ENCODE measurements at places on chromosomes 12 and 14.

DNA sequence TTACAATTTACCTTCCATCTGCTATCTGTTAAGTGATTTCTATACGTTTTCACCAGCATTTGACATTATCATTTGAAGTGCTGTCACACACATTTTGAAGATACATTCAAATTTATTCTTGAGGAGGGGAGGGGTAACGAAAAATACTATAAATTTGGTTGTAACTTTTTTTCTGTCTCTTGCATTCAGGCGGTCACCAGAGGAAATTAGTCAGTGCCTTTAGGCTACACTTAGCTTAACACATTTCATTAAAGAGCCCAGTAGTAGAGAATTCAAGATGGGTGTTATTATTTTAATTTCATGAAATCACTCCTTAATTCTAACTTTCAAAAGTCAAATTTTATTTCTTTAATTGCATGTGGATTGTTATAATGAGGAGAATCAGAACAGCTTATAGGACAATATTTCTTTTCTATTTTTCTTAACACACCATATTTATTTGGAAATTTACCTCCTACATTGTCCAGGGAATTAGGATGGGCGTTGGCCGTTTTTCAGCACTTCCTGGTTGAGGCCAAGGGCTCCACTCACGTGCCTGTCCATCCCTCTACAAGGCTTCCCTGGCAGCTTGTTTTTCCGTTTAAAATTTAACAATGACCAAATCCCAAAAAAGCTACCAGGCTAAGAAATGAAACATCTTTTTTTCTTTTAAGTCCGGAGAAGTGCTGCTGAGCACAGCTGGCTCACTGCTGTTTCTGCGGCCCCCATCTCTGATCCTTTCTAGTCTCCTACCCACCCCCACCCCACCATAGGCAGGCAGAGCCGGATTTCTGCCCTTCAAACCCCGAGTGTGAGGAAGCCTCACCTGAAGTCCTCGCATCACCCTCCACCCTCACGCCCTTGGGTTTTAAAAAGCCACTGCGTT, 1.1 kb upstream of the FAR2 start:
- DNase-seq: peak; percentile 68

- DNase-seq: no peak
Measured at GRCh38 chr12:53166837-53167236, 13.7 kb upstream of the ZNF740 start.

GRCh38 chr14:96817750-96818666, 20.8 kb downstream of the VRK1 start:
- no peak for DNase-seq

DNA sequence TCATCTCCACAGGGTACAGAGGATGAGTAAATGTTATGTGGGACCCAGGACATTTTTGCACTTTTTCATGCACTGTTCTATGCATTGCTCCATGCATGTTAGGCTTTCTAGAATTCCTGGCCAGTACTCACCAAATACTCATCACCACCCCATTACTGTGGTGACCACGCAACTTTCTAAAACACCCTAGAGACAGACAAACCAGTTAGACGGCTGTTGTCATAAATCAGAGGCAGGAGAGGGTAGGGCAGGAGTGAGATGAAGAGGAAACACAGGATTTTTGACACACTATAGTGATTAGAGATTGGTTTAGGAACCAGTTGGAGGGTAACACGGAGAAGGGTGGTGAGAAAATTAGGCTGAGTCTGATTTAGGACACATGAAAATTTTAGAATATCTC, 59.3 kb downstream of the IFNG start:
- DNase-seq: no peak

DNA sequence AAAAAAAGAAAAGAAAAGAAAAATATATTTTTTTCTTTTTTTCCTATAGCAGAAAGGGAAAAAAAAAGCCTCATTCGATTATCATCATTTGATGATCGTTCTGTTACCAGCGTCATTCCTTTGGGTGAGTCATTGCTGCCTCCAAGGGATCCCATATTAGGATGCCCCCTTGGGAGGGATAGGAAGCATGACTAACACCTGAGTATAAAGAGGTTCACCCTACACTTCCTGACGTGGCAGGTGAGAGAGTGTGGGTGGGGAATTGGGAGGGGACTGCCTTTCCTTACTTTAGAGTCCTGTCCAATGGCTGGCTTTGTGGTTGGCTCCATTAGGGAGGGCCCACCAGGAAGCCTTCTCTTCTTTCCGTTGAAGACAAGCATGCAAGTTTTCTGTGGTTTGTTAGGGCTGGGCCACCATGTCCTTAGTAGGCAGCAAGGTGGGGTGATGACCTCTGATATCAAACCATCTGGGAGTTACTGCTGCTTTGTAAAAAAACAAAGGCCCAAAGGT, 56.1 kb upstream of the FUT8 start:
- peak; percentile 71 for DNase-seq

GRCh38 chr14:54310151-54310850, 86.5 kb upstream of the CDKN3 start:
- DNase-seq: no peak

DNA sequence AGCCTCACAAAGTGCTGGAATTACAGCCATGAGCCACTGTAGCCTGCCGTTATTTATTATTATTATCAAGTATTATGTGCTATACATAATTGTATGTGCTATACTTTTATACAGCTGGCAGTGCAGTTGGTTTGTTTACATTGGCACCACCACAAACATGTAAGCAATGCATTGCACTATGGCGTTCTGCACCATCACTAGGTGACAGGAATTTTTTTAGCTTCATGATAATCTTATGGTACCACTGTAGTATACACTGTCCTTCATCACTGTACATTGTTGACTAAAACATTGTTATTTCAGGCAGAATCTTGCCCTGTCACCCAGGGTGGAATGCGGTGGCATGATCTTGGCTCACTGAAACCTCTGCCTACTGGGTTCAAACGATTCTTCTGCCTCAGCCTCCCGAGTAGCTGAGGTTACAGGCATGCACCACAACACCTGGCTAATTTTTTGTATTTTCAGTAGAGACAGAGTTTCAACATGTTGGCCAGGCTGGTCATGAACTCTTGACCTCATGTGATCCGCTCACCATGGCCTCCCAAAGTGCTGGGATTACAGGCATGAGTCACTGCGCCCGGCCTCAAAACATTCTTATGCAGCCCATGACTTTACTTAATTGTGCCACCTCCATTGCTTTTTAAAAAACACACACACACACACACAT, 17.1 kb downstream of the MRPL42 start:
- no peak for DNase-seq

GRCh38 chr14:64891839-64892375, 12.2 kb upstream of the SPTB start:
- DNase-seq: peak; percentile 76

- no peak for DNase-seq
Measured at GRCh38 chr14:101505236-101505970, 55.9 kb upstream of the DIO3 start.

DNA sequence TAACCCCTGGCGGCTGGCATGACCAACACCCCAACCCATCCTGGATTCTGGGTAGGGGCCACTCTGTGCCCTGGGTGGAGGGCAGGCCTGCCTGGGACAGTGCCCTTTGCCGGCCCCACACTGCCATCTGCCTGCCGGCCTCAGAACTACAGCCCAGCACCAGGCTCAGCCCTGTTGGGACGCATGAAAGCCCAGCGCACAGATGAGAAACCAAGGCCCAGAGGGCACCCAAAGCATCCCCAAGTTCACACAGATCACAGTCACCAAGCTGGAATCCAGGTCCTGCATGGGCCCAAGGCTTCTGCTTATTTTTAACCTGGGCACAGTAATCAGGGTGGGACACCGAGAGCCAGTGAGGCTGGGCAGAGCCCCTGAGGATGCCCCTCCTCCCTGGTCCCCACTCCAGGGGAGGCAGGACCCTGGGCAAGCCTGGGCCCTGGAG, 26.2 kb downstream of the RFLNA start:
- peak; percentile 28 for DNase-seq

GRCh38 chr12:116982791-116983411, 72.2 kb downstream of the FBXW8 start:
- DNase-seq: no peak

GRCh38 chr14:77640756-77641533, 24.5 kb upstream of the SPTLC2 start:
- no peak for DNase-seq

GRCh38 chr12:62603811-62604098, 137.1 kb downstream of the MON2 start:
- no peak for DNase-seq

DNA sequence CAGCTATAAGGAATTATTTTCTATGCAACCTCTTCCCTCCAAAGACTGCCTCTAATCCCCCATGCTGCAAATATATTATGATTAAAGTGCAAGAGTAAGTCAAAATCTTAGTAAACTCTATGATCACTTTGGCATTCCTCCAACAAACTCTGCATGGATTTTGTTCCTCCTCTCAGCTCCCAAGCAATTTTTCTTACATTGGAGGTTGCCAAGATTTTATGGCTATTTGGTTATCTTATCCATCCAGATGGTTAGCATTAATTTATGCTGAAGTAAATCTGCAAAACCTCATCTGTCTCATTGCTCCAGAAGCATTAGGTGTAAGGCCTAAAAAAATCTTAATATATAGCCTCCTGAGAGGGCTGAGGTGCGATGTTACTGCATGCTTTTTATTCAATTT, 228.1 kb downstream of the CHST11 start:
- DNase-seq: no peak

GRCh38 chr12:86723326-86723725, 467.1 kb upstream of the MGAT4C start:
- DNase-seq: no peak

- DNase-seq: peak; percentile 80
Measured at GRCh38 chr12:60148109-60148508, 552.3 kb downstream of the SLC16A7 start.

DNA sequence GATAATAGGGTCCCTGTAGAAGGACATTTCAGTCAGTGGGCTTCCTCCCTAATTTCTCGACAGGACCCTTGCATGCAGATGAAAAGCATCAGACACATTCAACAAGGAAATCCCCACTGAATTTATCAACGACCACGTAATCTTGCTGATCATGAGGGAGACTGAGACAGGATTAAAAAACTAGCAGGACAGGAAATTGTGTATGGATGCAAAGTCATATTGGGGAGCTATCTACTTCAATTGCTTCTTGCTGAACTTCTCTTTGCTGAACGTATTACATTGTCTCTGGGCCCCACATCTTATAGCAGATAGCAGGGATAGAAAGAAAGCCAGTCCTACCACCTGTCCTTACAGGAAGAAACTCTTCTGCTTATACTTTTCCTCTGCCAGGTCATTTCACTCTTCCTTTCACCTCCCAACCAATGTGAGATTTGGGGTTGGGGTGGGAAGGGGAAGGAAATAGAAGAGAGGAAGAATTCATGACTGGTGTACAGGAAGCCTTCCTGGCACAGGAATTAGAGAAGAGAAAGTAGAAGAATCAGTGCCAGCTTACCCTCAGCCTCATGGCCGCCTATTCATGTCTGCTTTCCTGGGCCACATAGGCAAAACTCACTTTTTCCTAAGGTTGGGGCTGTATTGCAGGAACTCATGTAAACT, 333.3 kb downstream of the ZFP36L1 start:
- DNase-seq: no peak

- peak; percentile 61 for DNase-seq
Measured at GRCh38 chr12:9651265-9651729, 18.2 kb upstream of the CLEC2D start.

- no peak for DNase-seq
Measured at GRCh38 chr14:31189346-31190218, 18.0 kb downstream of the HECTD1 start.

DNA sequence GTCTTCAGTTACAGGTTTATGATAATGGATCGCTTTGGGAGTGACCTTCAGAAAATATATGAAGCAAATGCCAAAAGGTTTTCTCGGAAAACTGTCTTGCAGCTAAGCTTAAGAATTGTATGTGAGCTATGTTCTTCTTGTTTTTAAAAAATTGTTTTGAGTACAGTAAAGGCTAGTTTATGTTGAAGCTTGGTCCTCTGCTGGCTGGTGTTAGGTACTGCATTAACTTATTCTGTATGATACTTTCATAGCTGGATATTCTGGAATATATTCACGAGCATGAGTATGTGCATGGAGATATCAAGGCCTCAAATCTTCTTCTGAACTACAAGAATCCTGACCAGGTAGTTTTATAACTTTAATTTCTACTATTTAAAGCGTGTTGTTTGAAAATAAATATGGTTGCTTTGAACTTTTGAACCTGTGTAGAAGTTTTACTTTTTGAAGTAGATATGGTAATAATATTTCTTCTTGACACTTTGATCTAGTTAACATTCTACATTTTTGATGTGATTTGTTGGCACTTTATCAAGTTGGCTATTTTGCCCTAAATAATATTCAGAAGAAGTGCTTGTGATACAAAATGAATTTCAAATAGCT, 55.7 kb downstream of the VRK1 start:
- peak; percentile 78 for DNase-seq

- no peak for DNase-seq
Measured at GRCh38 chr14:89953602-89954001, 928 bp downstream of the EFCAB11 start.

DNA sequence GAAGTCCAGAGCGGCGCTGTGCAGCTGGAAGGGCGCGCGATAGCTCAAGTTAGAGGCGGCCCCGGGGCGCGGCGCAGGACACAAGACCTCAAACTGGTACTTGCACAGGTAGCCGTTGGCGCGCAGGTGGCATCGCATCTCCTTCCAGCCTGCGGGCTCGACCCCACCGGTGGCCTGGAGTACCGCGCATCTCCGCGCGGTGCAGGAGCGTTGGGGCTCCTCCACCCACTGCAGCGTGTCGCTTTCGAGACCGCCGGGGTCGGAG, 553 bp downstream of the CLEC14A start:
- DNase-seq: no peak

- no peak for DNase-seq
Measured at GRCh38 chr12:31574803-31575575, 15.9 kb downstream of the DENND5B start.

GRCh38 chr12:1603269-1603993, 9.1 kb upstream of the FBXL14 start:
- no peak for DNase-seq

DNA sequence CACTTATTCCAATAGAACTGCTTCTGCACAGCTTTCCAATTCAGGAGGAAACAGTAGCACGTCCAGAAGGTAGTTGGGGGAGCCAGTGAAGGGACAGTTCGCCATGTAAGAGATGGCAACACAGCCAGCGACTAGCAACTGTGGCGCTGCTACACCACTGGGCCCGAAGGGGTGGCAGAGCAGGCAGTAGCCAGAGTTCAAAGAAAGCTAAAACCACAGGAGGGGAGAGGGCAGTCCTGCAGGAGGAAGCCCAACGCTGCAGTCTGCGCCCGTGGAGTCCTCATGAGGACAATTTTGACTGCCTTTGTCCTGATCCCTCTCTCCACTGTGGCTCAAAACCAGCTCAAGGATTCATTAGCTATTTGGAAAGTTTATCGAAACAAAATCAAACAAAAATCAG, 591.2 kb downstream of the VRK1 start:
- DNase-seq: no peak
